ENCODE measurements at places on chromosomes 4 and X.

DNA sequence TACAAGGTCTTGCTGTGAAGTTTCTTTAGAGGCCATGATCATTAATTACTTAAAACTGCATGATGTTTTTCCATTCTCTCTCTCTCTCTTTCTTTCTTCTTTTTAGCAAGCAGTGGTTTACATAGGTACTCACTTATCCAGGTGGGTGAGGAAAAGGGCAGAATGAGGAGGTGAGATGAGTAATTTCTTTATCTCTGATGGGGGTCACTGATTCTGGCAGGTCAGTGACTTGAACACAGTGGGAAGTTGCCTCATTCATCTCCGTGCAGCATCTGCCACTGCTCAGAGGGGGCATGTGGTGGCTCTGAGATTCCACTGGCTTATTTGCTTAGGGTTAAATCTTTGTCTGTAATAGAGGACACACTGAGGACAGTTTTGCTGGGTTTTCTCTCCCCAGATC, 62.6 kb downstream of the FAM114A1 start:
- no peak for DNase-seq

GRCh38 chr4:153553819-153554170, 87.6 kb downstream of the TMEM131L start:
- no peak for DNase-seq

GRCh38 chr4:108080747-108081146, 88.0 kb downstream of the LEF1 start:
- DNase-seq, result no peak

DNA sequence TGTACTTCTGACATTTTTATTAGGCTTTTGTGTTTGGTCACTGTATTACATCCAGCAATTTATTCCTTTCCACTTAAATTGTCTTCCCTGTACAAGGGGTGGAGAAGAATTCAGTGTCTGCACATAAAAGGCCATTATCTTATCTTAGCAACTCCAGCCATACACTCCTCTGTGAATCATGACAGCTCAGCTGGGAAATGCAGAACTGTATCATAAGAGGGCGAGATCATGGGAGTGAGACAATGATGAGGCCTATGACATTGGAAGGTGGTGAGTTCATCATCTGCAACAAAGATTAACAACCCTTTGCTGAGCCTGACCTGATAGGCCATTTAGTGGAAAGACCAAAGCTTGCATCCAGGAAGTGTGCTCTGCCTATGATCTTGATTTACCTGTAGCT, 33.3 kb downstream of the SLIT2 start:
- DNase-seq, result no peak

DNA sequence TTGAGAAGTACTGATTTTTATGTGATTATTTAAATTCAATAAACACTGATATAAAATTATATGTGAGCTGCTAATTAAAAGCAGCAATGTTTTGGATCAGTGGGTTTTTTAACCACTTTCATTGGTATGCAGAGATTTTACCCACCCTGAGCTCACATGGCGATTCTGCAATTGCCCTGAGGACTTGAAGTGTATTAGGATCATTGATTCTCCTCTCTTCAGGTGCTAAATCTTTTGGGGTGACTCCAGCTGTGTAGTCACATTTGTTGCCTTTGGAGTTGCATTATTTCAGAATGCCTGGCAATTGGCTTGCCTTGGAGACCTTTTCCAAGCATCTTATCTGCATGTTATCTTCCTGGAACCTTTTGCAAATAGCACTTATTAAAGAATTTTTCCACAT, 51.3 kb downstream of the UGT8 start:
- DNase-seq, result no peak

GRCh38 chr4:112516471-112517066, 589 bp upstream of the NEUROG2 start:
- DNase-seq, result peak; percentile 22
